Kidney (tissue), 22 donors: ENCODE measurements at places on chromosomes 2 and 18. TPM values are rescaled to one million over a fixed set of nuclear protein-coding genes. Genes with fewer than 3 reads are reported as not detected.

GRCh38 chr2:1628893-1629292, 115.4 kb downstream of the PXDN start:
- no peak for DNase-seq
- H3K27me3 ChIP-seq = no peaks in the 10 kb centered on the region
- H3K36me3 ChIP-seq = no peaks in the 10 kb centered on the region
- H3K4me3 ChIP-seq = no peak overlapping the region

DNA sequence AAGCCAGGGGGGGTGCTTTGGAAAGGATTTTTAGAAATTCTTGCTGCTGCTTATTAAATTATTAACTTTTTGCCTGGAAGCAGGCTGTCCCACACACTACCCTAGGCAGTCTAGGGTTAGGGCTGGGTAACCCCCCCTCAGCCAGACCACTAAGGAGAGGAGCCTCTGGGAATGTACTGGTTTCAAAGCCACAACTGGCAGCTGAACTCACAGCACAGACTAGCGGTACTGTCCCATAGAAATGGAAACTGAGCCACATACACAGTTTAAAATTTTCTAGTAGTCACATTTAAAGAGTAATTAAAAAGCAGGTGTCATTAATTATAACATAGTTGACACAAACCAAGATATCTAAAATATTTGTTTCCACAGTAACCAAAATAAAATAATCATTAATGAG, 50.1 kb downstream of the SPRED2 start:
- no peaks in the 10 kb centered on the region for H3K36me3 ChIP-seq
- H3K4me1 ChIP-seq = peaks cover 48% of the 10 kb centered on the region
- peak overlapping the region; percentile 88 for H3K27ac ChIP-seq
- H3K4me3 ChIP-seq = no peak overlapping the region

GRCh38 chr2:236964291-236964690, 121.4 kb upstream of the COPS8 start:
- H3K4me1 ChIP-seq = no peaks in the 10 kb centered on the region
- no peaks in the 10 kb centered on the region for H3K27me3 ChIP-seq
- no peak for DNase-seq
- H3K27ac ChIP-seq = no peak overlapping the region
- H3K36me3 ChIP-seq = no peaks in the 10 kb centered on the region

DNA sequence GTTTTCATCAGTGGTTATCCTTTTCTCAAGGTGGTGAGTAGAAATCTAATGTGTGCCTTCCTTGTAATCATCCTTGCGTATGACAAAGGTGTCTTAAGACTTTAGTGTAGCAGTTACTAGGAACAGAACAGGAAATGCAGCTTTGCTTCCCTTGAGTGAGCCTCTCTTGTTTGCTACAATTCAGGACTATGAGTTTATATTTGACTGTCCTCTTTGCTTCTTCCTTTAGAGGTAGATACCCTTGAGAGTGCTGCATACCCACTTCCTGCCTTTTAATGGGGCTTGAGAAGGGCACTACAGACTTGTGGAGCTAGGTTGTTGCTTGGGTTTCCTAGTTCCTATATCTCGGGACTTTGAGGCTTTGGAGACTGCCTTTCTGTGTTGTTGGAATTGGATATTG, 3.8 kb downstream of the KCNJ13 start:
- DNase-seq = no peak
- no peak overlapping the region for H3K27ac ChIP-seq
- H3K4me3 ChIP-seq = no peak overlapping the region
- H3K4me1 ChIP-seq = peaks cover 7% of the 10 kb centered on the region
- H3K27me3 ChIP-seq = no peaks in the 10 kb centered on the region

Gene TANC1
- total RNA-seq = 39.0 TPM

GRCh38 chr2:80048296-80048695, 256.3 kb downstream of the LRRTM1 start:
- no peak overlapping the region for H3K27ac ChIP-seq
- H3K4me3 ChIP-seq = no peak overlapping the region
- no peaks in the 10 kb centered on the region for H3K4me1 ChIP-seq
- H3K36me3 ChIP-seq = no peaks in the 10 kb centered on the region
- DNase-seq = no peak

Gene HOXD12
- not detected for total RNA-seq

- H3K27me3 ChIP-seq = no peaks in the 10 kb centered on the region
- H3K4me3 ChIP-seq = no peak overlapping the region
- peaks cover 4% of the 10 kb centered on the region for H3K4me1 ChIP-seq
- no peak for DNase-seq
- no peak overlapping the region for H3K27ac ChIP-seq
These were observed 21.6 kb downstream of the TSN start for GRCh38 chr2:121776885-121777698.

DNA sequence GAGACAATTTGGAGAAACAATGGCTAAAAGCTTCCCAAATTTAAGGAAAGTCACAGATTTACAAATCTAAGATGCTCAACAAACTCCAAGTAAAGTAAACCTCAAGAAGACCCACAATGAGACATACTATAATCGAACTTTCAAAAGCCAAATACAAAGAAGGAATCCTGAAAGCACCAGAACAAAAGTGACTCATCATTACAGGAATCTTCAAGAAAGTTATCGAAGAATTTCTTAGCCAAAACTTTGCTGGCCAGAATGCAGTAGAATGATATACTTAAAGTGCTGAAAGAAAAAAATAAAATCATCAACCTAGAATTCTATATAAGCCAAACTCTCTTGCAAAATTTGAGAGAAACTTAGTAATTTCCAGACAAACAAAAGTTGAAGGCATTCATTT, 106.5 kb upstream of the TMEM200C start:
- no peaks in the 10 kb centered on the region for H3K36me3 ChIP-seq
- H3K27ac ChIP-seq = no peak overlapping the region
- no peak for DNase-seq
- H3K4me3 ChIP-seq = no peak overlapping the region
